ENCODE measurements at places on chromosomes 16 and 17. TPM values are rescaled to one million over a fixed set of nuclear protein-coding genes. Genes with fewer than 3 reads are reported as not detected.

DNA sequence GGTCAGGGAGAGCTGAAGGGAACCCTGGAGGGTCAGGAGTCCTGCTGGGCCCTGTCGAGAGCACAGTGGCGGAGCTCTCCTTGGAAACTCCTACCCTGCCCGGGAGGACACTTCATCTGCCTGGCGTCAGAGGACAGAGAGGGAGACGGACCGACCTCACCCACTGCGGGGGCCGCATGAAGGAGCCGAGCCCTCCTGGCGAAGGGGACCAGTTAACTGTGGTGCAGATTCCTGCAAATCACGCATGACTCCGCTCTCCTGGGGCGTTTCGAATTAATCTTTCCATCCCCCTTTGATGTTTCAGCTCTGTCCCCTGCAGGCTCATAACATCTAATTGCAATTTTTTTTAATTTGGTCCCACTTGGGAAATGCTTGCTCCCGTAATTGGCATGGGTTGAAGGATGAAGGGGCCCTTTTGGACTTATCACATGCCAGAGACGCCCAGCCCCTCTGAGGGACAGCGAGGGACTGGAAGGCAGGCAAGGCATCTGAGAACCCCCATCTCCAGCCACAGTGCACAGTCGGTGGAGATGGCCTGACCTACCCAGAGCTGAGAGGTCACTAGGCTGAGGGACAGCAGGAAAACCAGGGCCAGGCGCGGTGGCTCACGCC, 26.5 kb downstream of the RPH3AL start:
- DNase-seq: no peak

Gene IL34
- total RNA-seq: 0.86 TPM

GRCh38 chr16:88613911-88614817, 24.2 kb upstream of the IL17C start:
- no peak for DNase-seq

GRCh38 chr16:4194661-4195060, 47.2 kb downstream of the SRL start:
- no peak for DNase-seq

- DNase-seq: peak; percentile 89
Measured at GRCh38 chr17:77424585-77425344, 284.0 kb downstream of the SEC14L1 start.

GRCh38 chr16:78843978-78844377, 744.5 kb downstream of the WWOX start:
- no peak for DNase-seq

DNA sequence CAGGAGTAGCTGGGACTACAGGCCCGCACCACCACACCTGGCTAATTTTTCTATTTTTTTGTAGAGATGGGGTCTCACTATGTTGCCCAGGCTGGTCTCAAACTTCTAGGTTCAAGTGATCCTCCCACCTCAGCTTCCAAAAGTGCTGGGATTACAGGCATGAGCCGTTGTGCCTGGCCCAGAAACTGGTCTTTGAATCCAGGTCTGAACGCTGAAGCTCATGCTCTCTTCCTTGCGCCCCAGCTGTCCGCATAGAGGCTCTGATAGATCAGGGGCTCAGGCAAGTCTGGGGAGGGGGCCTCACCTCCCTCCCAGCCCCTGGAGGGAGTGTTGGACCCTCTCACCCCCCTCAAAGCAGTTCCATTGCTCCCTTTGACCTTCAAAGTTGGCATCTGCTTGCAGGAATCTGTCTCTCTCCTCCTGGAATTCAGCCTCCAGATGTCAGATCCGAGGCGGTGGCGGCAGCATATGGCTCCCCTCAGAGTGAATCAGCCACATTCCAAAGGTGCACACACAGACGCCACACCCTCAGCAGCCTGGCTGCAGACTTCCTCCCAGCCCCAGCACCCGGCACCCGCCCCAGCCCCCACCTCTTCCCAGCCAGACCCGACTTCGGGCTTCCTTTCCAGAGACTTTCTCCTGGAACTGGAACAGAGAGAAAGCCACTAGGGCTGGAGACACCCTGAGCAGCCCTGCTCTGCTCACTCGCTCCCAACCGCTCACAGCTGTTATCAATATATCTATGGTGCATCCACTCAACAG, 16.9 kb upstream of the GLIS2 start:
- peak; percentile 92 for DNase-seq

- DNase-seq: no peak
Measured at GRCh38 chr17:45409659-45410076, 23.0 kb downstream of the ARHGAP27 start.

Gene CLEC19A
- not detected for total RNA-seq

DNA sequence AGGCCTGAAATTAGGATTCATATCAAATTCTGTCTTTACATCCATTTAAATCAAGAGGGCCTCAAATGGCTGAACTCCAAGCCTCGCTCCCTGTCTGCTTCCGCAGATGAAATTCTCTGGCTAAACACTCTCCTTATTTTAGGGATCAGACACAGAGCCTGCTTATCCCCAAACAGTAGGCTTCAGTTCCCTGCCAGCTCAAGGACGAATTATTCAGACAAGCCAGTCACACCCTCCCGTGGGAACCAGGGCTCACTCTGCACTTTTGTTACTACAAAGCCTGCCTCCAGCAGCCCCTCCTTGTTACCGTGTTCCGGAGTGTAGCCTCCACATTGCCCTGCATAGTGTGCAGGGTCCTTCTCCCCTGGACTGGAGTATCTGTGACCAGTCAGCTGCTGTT, 46.6 kb upstream of the LCMT1 start:
- DNase-seq: no peak

DNA sequence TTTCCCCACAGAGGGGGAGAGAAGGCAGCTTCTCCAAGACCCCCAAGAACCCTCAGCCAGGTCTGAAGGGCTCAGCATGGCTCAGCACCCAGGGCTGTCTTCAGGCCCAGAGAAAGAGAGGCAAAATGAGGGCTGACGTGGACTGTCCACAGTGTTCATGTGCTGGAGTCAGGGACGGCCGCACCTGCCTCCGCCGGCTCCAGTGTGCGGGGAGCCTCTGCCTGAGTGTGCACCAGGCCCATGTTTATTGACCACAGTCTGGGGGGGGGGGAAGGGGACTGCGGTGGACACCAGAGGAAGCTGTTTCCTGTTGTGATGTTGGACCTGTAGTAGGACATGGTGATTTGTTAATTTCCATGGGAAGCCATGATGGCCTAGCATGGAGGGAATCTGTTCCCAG, 6.9 kb downstream of the MRM1 start:
- DNase-seq: no peak

GRCh38 chr16:54847207-54847606, 83.5 kb upstream of the IRX5 start:
- peak; percentile 11 for DNase-seq

- no peak for DNase-seq
Measured at GRCh38 chr17:32719689-32720088, 157.2 kb downstream of the MYO1D start.

- DNase-seq: peak; percentile 37
Measured at GRCh38 chr17:71313866-71314265, 807.0 kb upstream of the SOX9 start.

Gene P2RX1
- not detected for total RNA-seq

- no peak for DNase-seq
Measured at GRCh38 chr16:70467113-70467512, 12.7 kb downstream of the FCSK start.

Measured in M059J (cell line).